Skeletal muscle tissue (tissue), 5 donors: ENCODE measurements at places on chromosomes 1 and 21. TPM values are rescaled to one million over a fixed set of nuclear protein-coding genes. Genes with fewer than 3 reads are reported as not detected.

The TEKT2 gene
- total RNA-seq, result 2.1 TPM

The SLC44A5 gene
- total RNA-seq, result under 0.01 TPM

The OR2L5 gene
- total RNA-seq, result not detected

The KIAA0319L gene
- 18.3 TPM for total RNA-seq

The UROD gene
- total RNA-seq, result 149 TPM

The MCOLN2 gene
- total RNA-seq, result not detected
